Stomach (tissue), 19 donors: ENCODE measurements at places on chromosomes 12 and 14. TPM values are rescaled to one million over a fixed set of nuclear protein-coding genes. Genes with fewer than 3 reads are reported as not detected.

SERPINA12 gene
- not detected for polyA plus RNA-seq

SLC38A2 gene
- polyA plus RNA-seq: 27.2 TPM

DCN gene
- 368 TPM for polyA plus RNA-seq

WNT5B gene
- 4.4 TPM for polyA plus RNA-seq

MUCL1 gene
- polyA plus RNA-seq: not detected

SLC39A5 gene
- polyA plus RNA-seq: not detected

OR4E2 gene
- polyA plus RNA-seq: not detected

PROX2 gene
- not detected for polyA plus RNA-seq

GRCh38 chr12:110684312-110684836, 4.5 kb downstream of the HVCN1 start:
- no peak for DNase-seq

DNA sequence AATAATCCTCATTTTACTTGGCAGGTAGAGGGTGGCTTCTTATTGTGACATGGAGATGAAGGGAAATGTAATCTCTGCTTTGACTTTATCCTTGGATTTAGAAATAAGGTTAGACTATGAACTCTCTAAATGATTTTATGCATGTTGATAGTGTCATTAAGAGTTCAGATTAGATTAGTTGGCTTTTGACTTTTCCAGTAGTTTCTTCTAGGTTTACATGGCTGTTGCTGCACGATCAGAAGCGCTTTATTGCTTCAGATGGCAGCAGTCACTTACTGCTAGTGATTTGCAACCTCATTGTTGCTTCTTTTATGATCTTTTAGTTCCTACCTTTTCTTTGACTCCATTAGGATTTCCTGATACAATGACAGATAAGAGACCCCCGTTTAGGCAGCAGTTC, 32.3 kb downstream of the SLC15A5 start:
- no peak for DNase-seq

GRCh38 chr12:124920353-124920935, 6.0 kb upstream of the UBC start:
- DNase-seq: no peak

DNA sequence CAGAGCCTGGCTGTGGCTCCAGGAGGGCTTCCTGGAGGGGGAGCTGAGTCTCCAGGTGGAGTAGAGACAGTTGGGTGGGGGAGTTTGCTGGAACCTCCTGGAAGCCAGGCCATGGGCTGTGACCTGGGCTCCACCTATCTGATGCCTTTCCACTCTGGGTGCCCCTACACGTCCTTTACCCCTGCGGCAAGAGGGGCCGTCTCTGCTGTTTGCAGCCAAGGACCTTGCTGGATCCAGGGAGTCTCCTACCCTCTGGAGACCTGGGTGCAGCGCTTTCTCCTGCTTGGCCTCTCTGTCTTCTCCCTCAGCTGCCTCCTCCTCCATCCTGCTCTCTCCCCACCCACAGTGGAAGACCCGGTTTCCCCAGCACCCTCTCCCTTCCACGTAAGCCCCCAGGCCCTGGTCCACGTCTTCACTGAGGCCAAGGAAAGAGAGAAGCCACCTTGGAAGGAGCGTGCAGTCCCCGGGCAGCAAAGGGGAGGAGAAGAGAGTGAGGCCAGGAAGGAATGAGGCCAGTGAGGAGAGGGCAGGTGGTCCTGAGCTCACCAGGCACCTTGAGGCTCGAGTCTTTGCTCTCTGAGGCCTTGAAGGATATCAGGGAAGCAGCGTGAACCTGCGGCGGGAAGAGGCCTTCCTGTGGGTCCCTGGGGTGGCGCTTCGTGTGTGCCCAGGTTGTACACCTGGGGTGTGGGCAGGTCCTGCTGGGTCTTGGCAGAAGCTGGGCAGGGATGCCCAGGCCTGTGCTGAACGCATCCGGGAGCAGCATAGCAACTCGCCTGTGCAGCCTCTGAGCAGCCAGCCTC, 294.3 kb upstream of the RTL1 start:
- DNase-seq: no peak

DNA sequence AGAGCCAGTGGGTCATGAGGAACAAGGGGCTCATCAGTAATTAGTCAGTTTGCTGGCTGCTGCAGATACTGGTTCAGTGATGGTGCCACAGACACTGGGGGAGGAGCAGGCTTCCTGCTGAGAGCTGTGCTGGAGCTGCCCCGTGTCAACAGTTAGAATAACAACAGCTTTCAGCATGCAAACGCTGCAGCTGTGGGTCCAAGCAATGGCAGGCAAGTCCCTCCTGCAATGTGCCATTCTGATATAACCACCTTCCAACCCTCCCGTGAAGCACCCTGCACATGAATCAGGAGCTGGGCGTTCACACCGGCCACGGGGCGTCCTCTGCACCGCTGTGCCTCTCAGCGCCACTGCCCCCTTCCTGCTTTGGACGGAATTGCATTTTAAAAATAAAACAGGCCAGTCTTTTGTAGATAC, 258.4 kb upstream of the SFSWAP start:
- DNase-seq: peak; percentile 18

DNA sequence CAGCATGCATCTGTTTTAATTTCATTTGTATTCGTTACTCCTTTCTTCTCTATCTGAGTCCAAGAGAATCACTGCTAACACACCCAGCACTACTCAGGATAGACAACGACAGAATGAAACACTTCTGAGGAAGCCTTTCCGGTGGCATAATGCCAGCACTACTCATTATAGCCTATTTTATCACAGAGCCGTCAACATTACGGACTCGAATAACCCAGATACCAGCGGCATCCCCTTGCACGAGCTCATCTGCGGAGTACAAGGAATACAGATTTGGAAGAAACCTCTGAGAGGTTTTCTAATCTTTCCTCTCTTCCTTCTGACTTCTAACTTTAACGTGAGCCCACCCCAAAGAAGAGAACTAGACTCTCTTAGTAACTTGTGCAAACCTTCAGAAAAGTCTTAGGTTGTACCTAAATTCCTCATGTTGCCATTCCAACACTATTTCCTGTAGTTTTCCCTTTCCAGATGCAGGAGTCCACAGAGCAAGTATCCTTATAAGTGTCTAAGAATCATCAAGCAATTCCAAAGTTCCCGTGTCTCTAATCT, 248.1 kb downstream of the APAF1 start:
- DNase-seq: peak; percentile 28

DNA sequence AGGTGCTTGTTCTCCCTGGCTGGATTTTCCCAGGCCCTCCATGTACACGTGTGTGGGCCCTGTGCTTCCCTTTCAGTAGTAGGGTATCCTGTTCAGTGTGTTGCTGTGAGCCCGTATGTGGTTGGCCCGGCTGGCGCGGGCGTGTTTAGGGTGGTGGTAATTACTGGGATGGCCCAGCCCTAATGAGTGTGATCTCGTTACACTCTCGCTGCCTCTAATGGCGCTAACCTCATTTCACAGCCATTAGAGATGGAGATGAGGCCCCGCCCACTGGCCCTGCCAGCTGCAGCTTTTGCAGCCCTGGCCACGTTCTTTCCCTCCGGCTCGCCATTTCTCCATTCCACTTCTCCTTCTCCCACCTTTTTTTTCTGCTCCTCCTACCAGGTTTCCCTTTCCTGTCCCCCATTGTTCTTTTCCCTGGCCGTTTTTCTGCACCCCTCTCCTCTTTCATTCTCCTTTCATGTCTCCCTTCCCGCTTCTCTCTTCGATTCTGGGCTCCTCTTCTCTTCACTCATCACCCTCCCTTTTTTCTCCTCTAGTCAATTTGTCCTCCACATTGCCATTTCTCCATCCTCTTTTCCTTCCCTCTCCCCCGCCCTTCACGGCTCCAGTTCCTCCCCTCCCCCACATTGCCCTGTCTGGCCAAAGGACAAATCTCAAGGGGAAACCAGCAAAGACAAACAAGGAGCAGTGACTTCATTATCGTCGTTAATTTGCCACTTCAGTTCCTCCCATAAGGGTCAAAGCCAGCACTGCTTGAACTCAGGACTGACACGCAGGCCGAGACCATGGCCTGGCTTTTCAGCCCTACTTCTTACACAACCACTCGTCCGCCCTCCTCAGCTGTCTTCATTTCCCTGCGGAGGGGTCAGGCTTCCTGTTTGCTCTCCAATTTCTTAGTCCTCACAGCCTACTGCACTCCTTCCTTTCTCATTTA, 6.8 kb downstream of the ZFHX2 start:
- DNase-seq: no peak

DNA sequence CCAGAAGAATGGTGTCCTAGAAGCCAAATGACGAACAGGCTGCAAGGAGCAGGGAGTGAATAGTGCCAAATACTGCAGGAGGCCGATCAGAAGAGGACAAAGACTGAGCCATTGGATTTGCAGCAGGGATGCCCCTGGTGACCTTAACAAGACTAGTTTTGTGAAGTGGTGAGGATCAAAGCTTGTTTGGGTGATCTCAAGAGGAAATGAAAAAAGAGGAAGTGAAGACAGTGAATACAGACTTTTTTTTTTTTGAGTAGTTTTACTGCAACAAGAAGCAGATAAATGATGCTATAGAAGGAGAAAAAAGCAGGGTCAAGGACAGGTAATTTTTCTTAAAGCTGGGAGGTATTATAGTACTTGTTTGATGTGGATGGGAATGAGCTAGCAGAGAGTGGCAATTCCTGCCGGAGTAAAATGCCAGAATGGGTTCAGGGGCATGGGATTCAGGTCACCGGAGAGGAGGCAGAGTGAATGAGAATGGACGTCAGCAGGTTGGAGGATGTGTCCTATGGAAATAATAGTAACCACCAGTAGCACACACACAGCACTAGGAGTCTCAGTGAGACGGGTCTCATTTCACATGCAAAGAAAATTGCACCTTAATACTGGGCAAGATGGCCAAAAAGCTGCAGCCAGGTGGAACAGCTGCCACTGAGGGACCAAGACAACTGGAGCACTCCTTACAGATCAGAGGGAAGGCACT, 345.8 kb upstream of the CCDC196 start:
- DNase-seq: no peak

DNA sequence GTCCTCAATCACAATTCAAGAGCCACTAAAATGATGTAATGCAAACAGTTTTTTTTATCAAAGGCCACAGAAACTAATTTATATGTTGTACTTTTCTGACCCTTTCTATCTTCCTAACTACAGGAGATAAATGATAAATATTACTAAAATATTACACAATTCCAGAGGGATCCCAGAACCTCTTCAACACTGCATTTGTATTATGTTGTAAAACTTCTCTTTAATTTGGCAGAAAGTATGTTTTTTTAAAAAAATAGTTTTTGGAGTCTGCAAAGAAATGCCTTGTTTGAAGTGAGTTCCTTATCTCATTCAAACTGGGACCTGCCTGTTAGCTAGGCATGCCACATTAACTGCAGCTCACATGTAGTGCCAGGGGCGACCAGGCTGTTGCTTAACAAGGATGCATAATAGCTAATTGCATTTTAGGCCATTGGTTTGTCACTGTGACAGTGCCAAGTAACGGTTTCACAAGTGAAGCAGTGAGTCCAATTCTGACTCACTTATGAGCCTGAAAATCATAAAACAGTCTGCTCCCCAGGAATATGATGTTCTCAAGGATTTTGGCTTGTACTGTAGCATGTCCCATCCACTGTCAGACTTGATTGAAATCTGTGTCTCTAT, 266.9 kb downstream of the KTN1 start:
- no peak for DNase-seq

GRCh38 chr14:21802441-21802840, 128.8 kb upstream of the OR4E1 start:
- DNase-seq: no peak

GRCh38 chr12:122943196-122943595, 23.1 kb downstream of the ABCB9 start:
- no peak for DNase-seq

- DNase-seq: no peak
Observed at GRCh38 chr12:6394398-6394797, 10.4 kb downstream of the LTBR start.

- no peak for DNase-seq
Observed at GRCh38 chr14:59389936-59390335, 75.2 kb downstream of the GPR135 start.

DNA sequence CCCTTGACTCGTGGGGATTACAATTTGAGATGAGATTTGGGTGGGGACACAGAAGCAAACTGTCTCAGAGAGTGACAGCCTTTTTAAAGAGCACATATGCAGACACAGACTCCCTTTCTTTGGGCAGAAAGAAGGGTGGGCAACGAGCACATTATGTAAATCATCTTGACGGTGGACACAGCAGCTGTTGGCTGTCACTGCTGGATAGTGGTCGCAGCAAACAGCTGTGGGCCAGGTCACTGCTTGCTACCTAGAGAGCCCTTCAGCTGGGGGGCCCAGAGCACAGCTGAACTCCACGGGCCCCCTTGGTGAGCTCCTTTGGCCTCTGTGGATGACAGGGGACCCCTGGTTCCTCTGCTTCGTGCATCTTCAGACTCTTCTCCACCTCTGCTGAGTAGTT, 23.1 kb downstream of the PPP2R5C start:
- no peak for DNase-seq

GRCh38 chr14:43313719-43314118, 1193.4 kb downstream of the FSCB start:
- DNase-seq: no peak

DNA sequence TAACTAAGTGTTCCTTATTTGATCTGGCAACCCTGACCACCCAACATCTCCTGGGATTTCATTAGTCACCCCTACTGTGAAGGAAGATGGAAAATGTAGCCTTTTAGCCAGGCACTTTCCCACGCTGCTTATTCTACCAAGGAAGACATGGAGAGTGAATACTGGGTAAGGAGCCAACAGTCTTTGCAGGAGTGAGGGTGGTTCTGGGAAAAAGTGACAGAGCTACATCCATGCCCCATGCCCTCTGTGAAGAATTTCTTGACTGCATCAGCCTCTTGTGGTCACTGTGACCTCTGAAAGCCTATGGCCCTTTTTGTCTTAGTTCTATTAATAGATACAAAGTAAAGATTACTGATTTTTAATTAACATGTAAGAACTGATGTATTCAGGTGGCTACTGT, 196.0 kb upstream of the EEA1 start:
- no peak for DNase-seq

DNA sequence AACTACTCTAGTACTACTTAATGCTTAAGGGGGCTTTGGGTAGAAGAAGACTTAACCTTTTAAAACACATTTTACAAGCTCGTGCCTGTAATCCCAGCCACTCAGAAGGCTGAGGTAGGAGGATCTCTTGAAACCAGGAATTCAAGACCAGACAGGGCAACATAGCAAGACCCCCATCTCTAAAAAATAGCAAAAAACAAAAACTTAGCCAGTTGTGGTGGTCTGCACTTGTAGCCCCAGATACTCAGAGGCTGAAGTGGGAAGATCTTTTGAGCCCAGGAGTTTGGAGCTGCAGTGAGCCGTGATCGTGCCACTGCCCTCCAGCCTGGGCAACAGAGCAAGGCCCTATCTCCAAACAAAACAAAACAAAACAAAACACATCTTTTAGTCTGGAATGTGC, 39.7 kb upstream of the PARP11 start:
- DNase-seq: no peak

DNA sequence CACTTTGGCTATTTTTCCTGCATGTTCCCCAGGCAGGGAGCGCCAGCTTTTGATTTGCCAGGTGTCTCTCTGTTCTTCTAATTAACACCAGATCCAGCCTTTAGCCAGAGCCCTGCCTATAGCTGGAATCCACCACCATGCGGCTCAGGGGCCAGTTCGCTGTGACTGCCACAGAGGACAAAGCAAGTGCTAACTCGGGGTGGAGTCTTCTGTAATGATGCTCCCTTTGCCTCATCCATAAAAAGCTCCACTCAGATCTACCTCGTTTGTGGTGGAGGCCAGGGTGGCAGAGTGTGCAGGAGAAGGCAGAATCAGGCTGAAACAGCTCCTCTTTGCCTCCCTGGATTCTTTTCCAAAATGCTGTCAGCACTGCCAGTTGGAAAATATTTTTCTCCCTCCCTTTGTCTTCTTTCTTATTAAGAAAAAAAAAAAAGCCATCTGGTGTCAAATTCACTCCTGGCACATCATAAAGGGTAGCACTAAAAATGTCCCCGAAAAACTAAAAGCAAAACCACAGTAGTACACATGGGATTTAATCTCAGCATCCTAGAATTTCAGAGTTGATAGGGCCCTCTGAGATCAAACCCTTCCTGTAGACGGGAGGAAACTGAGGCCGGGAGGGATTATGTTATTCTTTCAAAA, 18.0 kb upstream of the CTDSP2 start:
- peak; percentile 49 for DNase-seq
